CD8-positive, alpha-beta memory T cell (primary cell): ENCODE measurements at places on chromosomes 6 and 20. TPM values are rescaled to one million over a fixed set of nuclear protein-coding genes. Genes with fewer than 3 reads are reported as not detected.

DNA sequence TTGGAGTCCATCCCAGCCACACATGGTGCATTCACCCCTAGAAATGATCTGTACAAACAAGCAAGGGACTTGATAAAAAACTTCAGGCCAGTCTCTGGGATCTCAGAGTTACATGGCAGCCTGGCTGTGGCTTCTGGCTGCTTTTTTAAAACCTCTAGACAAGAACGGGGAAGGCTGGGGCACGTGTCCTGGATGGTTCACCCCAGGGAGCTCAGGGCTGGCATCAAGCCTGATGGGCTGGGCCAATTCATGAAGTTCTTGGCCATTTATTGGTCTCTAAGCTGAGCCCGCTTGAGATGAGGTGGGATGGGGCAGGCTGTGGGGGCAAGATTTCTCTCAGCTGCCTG is 10.4 kb upstream of the ZFAND3 start:
- DNase-seq: no peak

DNA sequence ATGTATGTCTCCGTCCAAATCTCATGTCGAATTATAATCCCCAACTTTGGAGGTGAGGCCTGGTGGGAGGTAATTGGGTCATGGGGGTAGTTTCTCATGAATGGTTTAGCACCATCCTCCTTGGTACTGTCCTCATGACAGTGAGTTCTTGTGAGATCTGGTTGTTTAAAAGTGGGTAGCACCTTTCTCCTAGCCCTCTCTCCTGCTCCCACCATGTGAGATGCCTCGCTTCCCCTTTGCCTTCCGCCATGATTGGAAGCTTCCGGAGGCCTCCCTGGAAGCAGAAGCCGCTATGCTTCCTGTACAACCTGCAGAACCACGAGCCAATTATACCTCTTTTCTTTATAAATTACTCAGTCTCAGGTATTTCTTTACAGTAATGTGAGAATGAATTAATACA is 123.1 kb downstream of the FYN start:
- DNase-seq: no peak

DNA sequence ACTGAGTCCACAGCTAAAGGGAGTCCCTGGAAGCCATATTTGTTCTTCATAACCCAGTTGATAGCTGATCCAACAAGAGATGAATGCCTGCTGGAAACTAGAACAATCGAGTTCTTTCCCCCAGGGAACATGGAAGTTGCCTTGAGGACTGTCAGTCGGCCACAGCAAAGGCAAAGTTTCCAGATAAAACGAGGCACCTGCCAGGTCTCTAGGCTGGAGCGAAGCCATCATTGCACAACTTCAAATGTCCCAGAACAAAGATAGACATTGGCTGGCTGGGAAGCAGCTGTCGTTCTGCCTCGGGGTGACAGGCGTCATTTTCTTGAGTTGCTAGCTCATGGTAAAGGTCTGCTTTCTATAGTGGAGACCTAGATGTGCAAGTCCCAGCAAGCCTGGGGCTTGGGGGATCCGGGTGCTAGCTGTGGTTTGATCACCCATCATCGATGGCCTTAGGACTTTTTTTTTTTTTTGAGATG is 184.4 kb upstream of the ZNF217 start:
- DNase-seq: no peak

DNA sequence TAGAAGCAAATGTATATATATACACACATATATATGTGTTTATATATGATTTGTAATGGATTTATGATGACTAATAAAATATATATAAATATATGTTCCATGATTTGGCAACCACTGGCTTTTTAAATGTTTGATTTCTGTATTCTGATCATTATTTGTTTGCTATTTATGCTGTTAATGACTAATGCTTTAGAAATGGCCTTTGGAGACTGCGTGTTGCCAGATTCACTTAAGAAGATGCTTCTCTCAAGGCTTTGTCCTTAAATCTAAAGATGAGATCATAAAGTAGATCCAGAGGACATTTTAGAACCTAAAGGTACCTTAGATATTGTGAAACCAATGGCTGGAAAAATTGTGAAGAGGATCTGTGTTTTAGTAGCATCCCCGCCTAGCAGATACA is 116.0 kb upstream of the SUPT3H start:
- no peak for DNase-seq

- DNase-seq: no peak
Observed at GRCh38 chr6:122869437-122870024, 80.5 kb downstream of the SMPDL3A start.

DNA sequence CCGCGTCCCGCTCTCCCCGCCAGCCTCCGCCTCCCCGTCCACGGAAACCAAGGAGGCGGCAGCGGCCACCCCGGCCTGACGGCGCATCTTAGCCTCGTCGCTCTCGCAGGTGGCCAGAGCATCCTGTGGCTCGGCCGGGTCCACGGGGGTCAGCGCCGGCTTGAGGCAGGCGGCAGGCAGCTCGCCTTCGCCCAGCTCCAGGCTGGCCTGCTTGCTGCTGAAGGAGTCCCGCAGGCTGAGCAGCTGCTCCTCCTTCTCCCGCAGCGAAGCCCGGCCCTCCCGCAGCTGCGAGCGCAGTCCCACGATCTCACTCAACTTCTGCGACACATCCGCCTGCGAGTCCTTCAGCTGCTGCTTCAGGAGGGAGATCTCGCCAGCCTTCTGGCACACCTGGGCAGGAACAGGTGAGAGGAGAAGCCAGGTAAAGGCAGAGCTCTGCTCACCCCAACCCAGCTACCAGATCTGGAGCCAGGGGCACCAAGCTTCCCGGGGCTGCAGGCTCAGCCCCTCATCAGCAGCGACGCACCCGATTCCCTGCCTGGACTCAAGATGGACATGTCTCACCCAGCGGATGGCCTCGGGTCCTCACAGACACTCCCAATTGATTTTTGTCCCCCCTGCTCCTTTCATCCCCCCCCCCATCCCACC is 5.2 kb upstream of the FASTKD5 start:
- no peak for DNase-seq

DNA sequence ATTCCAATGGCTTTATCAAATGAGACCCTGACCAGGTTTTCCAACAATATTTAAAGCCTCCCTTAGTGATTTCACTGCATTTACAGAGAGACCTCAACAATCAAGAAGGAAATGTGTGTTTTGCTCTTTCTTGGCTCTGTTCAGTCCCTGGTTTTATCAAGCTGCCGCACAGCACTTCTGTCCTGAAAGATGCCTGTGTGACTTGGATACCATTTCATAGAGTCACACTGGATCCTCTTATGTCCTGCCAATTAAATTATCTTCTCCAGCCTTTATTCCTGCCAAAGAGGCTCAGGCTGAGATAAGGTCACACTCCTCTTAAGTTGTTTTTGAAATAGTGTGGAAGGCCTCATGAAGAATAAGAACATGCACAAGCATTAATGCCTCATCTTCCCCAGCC is 197.0 kb upstream of the RNF217 start:
- DNase-seq: no peak

- DNase-seq: no peak
Observed at GRCh38 chr6:119060255-119060907, 18.1 kb downstream of the FAM184A start.

The MUC21 gene
- total RNA-seq: not detected

The CLDN20 gene
- total RNA-seq: not detected

The TUBB1 gene
- total RNA-seq: not detected

The PLG gene
- 0.33 TPM for total RNA-seq

The ABHD16B gene
- total RNA-seq: not detected

The TMEM200A gene
- total RNA-seq: 1.7 TPM

The MATN4 gene
- 0.22 TPM for total RNA-seq
